HT1080 (cell line): ENCODE measurements at places on chromosomes 12 and 14. TPM values are rescaled to one million over a fixed set of nuclear protein-coding genes. Genes with fewer than 3 reads are reported as not detected.

DNA sequence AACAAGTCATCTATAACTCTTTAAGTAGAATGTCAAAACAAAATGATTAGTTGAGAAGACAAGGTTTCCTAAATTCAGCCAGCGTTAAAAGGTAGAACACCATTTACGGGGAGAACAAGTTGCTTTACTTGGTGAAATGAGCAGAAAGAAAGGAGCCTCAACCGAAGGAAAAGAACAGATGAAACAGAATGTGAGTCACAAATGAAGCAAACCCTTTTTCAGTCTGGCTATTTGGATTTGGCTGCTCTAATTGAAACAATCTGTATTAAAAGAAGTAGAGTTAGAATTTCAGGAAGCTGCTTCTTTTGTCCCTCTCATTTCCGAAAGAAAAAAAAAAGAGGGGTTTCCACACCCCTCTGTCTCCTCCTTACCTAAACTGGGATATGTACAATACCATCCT lies 34.6 kb downstream of the CEP128 start:
- DNase-seq, result no peak

DNA sequence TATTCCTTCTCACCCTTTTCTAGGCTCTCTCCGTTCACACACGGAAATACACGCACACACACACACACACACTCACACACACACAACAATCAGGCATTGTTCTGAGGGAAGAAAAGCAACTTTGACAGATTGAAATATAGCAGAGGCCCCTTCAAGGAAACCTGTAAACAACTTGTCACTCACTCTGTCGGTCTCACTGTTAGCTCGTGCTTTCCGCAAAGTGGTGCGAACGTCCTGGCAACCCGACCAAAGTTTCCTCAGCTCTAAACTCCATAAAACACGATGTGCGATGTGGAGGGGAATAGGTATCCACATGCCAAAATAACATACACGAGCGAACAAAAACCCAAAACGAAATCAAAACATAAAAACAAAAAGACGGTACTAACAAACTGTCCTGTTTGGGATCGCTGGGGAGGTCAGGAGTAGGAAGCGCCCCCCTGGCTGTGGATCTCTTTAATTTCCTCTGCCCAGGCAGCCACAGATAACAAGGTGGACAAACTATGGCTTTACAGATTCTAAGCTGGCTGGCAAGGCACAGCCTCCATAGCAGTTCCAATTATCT lies 822 bp upstream of the SOX5 start:
- no peak for DNase-seq

- no peak for DNase-seq
Measured at GRCh38 chr14:61602003-61602732, 93.1 kb upstream of the HIF1A start.

DNA sequence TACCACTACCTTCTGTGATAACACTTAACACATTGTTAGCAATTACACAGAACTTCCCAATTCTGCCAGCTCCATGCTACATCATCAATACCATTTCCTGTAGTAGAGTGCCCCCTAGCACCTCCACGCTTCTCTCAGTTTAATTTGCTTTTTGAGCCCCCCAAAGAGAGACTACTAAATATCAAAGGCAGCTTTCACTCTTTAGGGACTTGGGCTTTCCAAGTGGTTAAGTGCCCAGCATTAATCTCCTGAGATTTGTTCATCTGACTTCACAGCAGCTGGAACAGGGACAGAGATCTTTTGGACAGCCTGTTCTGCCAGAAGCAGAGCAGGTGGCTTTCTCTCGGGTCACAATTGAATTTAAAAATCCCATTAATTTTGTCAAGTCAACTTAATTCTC lies 954.9 kb downstream of the DIO2 start:
- DNase-seq, result no peak

DNA sequence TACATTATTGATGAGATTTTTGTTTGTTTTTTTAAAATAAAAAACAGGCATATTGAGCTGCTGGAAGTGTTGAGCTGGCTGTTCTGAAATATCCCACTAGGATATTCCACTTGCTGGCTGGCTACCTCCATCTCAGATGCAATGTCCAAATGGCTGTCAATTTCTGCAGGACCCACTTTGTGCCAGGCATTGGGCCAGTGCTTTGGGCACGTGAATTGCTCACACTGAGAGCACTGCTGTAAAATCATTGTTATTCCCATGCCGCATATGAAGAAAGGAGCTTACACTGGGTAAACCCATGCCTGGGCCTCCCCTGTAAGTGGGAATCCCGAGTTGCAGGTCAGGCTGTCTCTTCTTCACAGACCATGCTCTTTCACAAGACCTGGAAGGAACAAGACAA lies 56.7 kb downstream of the RGS6 start:
- no peak for DNase-seq

DNA sequence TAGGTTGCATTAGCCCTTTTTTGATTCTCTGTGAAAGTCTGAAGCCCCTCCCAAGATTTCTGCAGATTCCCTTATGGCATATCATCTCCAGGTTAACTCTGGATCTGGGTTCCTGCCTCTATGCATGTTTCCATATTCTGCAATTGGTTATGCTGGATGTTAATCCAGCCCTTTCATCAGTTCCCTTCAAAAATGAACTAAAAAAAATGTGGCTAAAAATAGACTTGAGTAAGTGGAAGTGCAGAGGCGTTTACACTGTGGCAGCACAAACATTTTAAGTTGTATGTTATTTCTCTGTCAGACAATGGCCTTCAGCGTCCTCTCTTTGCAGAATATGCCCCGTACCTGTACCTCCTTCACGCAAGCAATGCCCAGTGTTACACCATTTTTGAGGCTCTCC lies 11.4 kb downstream of the MGST1 start:
- DNase-seq, result no peak

DNA sequence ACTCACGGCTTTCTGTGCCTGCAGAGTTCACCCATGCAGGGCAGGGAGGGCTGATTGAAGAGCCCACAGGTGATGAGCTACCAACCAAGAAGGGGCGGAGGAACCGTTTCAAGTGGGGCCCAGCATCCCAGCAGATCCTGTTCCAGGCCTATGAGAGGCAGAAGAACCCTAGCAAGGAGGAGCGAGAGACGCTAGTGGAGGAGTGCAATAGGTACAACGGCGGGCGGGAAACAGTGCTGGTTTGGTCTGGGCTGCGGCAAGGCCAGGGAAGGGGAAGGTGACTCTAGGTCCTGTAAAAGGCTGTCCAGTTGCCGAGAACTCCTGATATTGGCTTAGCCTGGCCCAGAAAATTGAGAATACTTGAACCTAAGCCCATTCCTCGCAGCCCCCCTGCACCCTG lies 15.2 kb downstream of the HNF1A start:
- no peak for DNase-seq

DNA sequence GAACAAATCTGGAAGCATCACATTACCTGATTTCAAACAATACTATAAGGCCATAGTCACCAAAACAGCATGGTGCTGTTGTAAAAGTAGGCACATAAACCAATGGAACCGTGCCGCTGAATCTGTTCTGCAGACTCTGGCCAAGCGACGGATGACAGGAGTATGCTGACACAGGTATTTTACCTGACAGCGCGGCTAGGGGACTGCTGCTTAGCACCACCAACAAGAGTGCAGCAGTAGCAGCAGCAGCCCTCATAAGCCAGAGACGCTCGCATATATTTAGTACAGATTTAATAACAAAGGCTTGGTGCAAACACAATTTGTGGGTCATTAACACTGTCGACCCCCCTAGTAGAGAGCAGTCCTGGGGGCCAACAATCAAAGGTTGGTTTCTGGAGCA lies 677.6 kb upstream of the LMO3 start:
- no peak for DNase-seq

- no peak for DNase-seq
Measured at GRCh38 chr12:130481392-130481879, 143.7 kb downstream of the PIWIL1 start.

Gene FKBP11
- 9.8 and 13.0 TPM in 2 replicates for total RNA-seq
